ENCODE measurements at places on chromosomes 7 and 10. TPM values are rescaled to one million over a fixed set of nuclear protein-coding genes. Genes with fewer than 3 reads are reported as not detected.

The FRA10AC1 gene
- total RNA-seq = 21.7 TPM

The NKX2-3 gene
- not detected for total RNA-seq

The OGDHL gene
- 2.6 TPM for total RNA-seq

The CPXM2 gene
- total RNA-seq = not detected

The GJD4 gene
- total RNA-seq = not detected

The ZNF727 gene
- not detected for total RNA-seq

The FRAT1 gene
- 0.45 TPM for total RNA-seq

The CLRN3 gene
- not detected for total RNA-seq

The CRCP gene
- total RNA-seq = 42.5 TPM

The MYPN gene
- total RNA-seq = 0.87 TPM

The ZFAND4 gene
- 9.2 TPM for total RNA-seq

The OR9A2 gene
- total RNA-seq = not detected

The LIPJ gene
- not detected for total RNA-seq

The KCNK18 gene
- 0.44 TPM for total RNA-seq

The SFTPD gene
- not detected for total RNA-seq
